ENCODE measurements at places on chromosomes 16 and 17.

- DNase-seq, result no peak
Observed at GRCh38 chr17:76079956-76080767, 1.2 kb downstream of the ZACN start.

GRCh38 chr17:78240012-78240655 is 8.7 kb downstream of the TMEM235 start:
- DNase-seq, result no peak

GRCh38 chr16:28587386-28587785 is 9.5 kb downstream of the SULT1A2 start:
- no peak for DNase-seq

GRCh38 chr16:51402785-51403184 is 251.7 kb upstream of the SALL1 start:
- no peak for DNase-seq

- DNase-seq, result no peak
Observed at GRCh38 chr16:17316005-17316404, 154.8 kb downstream of the XYLT1 start.

DNA sequence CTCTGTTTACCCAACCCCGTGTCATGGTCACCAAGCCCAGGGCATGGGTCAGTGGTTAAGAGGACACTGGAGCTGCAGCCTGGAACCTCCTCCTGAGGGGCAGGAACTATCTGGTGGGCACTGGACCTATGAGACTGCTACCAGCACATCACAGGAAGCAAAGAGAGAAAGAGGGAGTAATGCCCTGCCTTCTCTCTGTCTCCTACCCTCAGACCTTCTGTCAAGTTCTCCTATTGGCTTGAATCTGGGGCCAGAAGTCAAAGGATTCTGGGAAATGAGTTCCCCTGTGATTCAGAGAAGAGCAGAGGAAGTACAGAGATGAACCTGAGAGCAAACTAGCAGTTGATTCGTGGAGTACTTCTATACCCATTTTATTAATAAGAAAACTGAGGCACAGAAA is 123.0 kb upstream of the GNAO1 start:
- no peak for DNase-seq

DNA sequence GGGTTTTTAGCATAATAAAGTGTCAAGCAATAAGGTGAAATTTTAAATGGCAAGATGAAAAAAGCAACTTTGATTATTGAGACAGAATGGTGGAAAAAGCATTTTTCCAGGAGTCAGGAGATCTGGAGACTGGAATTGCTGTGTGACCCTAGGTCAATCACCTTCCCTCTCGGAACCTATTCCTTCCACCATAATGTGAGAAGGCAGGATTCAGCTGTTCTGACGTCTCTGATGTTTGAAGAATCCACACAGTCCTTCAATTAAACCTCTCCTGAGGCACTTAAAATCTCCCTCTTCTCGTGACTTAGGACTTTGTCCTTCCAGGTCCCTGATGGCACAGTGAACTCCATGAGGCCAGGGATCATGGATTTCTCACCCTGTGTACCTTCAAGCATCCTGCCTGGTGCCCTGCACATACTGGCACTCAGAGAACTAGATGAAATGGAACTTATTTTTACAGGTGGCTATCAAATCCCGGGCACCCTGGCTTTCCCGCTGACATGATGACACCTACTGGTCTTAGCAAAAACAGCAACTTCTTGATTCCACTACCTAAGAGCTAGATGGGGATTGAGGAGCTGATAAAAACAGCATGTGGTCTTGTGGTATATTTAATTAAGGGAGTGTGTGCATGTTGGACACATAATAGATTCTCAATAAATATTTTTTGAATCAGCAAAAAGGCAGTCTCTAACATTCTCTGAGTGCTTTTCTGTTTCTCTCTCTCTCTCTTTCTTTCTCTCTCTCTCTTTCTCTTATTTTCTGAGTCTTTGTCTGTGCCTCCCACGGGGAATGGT is 2.3 kb upstream of the CCDC182 start:
- peak; percentile 4 for DNase-seq

- no peak for DNase-seq
Observed at GRCh38 chr17:33369149-33369548, 76.1 kb upstream of the ASIC2 start.

GRCh38 chr17:45792995-45793755 is 9.1 kb downstream of the CRHR1 start:
- no peak for DNase-seq

DNA sequence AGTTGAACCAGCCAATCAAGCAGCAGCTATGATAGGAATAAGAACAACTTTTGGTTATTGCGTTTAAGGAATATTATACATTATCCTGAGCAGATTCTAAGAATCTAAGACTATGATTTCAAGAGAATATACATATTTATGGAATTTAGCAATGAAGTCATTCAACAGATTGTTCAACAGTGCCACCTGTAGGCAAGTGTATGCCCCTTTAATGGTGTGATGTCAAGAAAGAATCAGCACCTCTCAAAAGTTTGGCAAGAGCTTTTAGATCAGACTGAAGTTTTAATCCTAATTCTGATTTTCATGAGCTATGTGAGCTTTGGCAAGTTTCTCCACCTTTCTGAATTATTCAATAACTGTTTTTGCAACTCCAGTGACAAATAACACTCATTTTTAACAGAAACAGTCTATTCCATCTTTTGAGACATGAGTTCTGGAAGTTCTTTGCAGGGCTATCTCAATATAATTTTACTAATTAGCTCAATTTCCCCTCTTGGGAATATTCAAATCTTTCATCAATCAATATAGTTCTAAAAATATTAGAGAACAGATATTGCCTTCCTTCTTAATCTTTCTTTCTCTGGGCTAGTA is 474.3 kb upstream of the TOM1L1 start:
- DNase-seq, result no peak

DNA sequence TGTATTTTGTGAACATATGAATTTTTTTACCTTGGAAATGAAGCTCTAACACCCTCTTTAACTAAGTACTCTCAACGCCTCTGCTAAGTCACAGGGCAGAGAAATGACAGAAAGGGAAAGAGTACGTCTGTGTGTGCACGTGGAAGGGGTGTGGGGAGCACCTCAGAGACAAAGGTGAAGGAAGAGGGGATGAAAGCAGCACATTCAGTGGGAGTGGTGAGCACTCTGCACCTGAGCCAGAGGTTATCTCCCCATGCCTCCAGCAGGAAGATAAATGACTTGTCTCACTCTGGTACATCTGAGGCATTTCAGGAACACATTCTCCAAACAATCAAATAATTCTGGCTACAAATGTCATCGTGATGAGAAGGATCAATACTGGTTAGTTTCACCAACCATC is 15.0 kb downstream of the GNA13 start:
- DNase-seq, result no peak

DNA sequence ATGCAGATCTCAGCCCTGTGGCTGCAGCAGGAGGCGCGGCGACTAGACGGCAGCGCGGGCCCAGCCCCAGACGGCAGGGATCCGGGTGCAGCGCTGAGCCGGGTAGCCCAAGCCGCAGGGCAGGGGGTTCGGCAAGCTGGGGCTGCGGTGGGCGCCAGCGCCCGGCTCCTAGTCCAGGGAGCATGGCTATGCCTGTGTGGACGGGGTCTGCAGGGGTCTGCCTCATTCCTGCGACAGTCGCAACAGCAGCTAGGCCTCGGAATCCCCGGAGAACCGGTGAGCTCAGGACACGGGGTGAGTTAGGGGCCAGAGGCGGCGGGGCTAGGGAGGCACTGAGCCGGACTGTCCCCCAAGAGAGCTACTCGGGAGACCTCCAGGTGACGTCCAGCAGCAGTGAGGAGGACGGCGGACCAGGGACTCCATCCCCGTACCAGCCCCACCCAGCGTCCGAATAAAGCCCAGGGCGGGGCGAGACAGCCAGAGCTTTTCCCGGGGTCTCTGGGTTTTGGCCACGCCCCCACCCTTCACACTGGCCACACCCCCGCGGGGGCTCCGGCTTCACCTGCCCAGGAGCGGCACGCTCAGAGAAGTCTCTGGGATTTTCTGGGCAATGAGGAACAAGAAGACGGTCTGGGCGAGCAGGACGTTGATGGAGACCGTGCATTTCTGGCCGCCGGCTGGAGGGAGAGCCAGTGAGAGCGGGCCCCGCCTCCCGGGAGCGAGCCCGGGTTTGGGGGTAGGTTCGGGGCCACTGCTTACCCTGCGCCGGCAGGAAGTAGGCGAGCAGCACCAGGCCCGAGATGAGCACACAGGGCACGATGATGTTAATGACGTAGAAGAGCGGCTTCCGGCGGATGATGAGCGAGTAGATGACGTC is 1.1 kb downstream of the C17orf107 start:
- peak; percentile 56 for DNase-seq

Measured in T-helper 9 cell (primary cell).